ENCODE measurements at places on chromosomes 4 and X.

DNA sequence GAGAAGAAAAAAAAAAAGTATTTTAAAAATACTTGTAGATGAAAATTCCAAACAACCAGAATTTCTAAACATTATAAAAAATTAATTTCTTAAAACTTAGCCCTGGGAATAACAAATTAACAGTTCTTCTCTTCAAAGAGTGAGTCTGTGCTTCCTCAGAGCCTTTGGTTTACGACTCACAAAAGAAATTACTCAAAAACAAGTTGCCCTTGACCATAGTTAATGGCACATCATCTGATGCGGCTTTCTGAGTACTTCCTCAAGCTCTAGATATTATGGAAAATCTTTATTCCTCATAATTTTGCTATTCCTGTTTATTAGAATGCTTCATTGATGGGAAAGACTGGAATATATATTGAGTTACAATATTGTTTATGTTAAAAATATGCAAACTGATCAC lies 23.7 kb downstream of the TAPT1 start:
- DNase-seq, result no peak

GRCh38 chr4:110877778-110878370 lies 255.0 kb upstream of the PITX2 start:
- no peak for DNase-seq

DNA sequence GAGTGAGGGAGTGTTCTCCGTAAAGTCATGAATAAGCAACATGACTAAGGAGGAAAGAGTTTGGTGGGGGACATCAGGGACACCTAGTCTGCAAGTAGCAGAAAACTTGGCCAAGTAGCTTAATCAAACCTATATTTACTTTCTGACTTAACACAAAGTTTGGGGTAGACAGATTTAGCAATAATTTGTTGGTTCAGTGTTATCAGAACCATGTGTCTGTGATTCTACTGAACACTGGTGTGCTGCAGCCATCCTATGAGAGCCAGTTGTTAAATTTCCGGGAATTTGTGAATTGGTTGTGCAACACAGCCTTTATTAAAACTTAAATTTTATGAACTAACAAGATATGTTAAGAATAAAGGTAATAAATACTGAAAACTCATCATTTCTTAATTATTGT lies 469.3 kb downstream of the C4orf33 start:
- DNase-seq, result no peak

DNA sequence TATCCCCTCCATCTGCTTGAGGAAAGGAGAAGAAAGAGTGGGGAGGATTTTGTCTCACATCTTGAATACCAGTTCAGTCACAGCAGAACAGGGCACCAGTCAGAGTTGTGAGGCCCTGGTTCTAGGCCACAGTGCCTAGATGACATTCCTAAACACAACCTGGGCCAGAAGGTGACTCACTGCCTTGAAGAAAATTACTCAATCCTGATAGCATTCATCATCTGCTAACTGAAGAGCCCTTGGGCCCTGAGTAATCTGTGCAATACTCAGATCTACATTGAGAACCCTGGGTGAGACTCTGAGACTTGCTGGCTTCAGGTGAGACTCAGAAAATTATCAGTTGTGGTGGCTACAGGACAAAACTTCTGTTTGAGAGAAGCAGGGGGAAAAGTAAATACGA lies 20.5 kb upstream of the PRR32 start:
- DNase-seq, result no peak

GRCh38 chr4:149836546-149836945 lies 20.9 kb upstream of the IQCM start:
- DNase-seq, result peak; percentile 21

DNA sequence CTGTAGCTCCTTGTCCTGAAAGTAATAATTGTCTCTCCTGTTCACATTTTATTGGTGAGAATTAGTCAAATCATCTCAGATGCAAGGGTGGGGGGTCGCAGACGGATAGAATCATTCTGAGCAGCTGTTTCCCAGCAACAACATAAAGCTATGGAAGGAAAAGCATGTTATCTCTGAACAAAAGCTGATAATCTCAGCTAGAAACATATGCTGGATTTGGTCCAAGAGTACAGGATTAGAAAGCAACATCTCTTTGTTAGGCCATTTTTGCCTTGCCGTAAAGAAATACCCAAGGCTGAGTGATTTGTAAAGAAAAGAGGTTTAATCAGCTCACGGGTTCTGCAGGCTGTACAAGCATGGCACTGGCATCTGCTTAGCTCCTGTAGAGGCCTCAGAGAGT lies 472.8 kb upstream of the BOD1L1 start:
- no peak for DNase-seq

DNA sequence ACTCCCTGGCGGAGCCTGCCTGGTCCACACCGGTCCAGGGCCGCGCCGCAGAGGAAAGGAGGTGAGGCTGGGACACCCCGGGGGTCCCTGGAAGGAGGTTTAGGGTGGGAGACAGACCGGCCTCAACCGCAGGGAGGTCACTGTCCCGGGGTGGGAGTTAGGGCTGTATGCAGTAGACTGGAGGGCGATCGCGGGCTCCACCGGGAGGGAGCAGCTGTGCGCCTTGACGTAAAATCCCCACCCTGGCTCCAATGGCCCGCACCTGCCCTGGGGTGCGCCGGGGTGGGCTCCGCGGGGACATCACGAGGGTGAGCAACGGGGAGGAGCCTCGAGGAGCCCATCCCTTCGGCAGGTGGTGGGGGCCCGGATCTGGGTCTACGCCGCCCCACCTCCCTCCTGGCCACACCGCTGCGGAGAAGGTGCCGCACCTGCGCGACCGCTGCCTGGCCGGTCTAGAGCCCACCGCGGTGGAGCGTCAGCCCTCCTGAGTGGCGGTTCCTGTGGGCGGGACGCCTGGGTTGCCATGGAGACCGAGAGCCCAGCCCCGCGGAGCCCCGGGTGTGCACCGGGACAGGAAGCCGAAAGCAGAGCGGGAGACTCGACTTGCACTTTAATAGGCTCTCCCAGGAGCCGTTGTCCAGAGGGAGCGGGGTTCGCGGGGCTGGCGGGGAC lies 105.1 kb downstream of the ADRA2C start:
- no peak for DNase-seq

DNA sequence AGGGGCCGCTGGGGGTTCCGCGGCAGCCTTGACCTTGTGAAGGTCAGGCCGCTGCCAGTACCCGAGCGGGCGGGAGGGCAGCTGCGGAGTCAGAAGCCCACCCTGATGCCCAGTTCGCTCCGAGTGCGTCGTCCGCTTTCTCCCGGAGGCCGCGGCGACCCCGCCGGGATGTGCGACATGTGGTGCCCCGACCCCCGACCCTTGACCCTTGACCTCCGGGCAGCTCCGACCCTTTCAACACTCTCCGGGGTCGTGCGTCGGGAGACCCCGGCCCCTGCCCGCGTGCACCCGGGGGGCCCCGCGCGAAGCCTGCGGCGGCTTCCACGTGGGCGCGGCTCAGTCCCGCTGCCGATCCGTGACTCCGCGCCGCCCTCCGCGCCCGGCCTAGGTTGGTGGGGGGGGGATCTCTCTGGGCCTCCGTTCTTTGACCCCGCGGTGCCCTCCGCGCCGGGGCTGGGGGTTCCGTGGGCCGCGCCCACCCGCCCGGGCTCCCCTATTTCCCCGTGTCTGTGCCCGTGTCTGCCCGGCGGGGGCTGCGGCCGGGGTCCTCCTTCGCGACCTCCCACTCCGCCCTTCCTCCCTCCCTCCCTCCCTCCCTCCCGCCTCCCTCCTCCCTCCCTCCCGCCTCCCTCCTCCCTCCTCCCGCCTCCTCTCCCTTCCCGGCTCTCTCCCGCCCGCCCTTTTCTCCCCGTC lies 609 bp upstream of the SLC25A6 start:
- peak; percentile 34 for DNase-seq

DNA sequence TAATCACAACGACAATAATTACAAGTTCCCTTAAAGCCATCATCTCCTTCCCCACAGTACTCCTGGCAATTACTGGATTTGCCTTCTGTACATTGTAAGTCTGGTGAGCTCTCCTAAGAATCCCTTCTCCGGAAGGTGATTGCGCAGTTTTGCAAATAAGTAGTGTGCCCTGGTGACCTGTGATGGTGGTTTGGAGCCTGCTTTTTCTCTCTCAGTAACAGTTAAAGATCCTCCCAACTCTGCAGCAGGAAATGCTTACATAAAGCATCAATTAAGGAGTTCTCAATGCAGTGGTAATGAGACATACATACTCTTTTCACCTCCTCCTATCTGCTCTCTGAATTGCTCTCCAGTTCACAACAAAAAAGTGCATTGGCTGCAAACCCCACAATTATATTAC lies 159.7 kb downstream of the SH2D1A start:
- DNase-seq, result no peak

GRCh38 chrX:13220916-13221315 lies 98.9 kb downstream of the ATXN3L start:
- peak; percentile 47 for DNase-seq

DNA sequence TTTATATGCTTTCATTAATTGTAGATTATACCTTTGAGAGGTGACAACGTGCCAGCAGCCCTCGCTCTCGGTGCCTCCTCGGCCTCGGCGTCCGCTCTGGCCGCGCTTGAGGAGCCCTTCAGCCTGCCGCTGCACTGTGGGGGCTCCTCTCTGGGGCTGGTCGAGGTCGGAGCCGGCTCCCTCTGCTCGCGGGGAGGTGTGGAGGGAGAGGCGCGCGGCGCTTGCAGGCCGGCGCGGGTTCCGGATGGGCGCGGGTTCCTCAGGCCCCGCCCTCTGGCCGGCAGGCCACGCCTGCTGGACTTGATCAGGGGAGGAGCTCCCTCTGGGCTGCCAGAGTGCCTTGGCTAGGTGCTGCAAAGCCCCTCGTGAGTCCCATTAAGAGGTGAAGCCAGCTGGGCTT lies 321.1 kb upstream of the PCDH18 start:
- no peak for DNase-seq

GRCh38 chr4:24783506-24783905 lies 11.9 kb upstream of the SOD3 start:
- no peak for DNase-seq

DNA sequence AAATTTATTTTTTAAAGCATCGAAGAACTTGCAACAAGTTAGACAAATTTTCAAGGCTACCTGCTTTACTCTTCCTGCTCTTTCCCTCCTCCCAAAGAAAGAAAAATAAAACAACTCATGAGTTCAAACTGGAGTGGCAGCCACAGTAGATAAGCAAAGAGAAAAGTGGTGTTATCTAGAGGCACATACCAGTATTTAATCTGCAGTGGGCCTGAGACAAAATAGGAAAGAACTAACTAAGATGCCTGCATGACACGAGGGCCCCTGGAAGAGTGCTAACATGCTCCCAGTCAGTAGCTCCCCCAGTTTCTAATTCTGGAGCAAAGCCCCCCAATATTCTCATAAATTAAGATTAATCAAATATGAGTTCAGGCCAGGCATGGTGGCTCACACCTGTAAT lies 7.9 kb downstream of the ARL9 start:
- DNase-seq, result no peak

DNA sequence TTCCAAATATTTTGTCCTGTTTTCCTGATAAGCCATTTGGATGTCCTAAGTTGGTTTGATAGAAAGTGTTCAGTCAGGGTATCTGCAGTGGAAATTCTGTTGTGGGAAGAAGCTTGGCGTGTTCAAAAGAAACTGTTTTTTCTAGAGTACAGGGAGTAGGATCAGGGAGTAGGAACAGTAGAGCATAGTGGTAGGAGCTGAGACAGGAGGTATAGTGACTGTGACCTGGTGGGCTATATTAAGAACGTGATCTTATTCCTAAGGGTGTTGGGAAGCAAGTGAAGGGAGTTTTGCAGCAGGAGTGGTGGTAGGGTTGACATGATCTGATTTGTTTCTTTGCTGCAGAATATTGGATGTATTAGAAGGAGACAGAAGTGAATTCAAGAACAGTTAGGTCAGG lies 348.2 kb downstream of the BMPR1B start:
- no peak for DNase-seq

DNA sequence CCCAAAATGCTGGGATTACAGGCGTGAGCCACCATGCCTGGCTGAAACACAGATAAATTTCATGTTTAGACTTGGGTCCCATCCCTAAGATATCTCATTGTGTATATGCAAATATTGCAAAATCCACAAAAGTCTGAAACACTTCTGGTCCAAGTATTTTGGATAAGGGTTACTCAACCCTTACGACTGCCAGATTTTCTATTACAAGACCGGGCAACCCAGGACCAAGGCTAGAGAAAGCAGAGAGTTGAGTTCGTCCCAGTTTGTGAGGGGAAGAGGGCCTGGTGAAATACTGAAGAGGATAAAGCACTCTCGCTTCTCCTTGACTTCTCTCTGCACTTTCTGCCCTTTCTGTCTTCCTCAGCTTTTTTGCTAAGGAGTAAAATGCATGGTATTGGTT lies 34.5 kb downstream of the ZFX start:
- no peak for DNase-seq

GRCh38 chr4:122000849-122001248 lies 49.0 kb upstream of the TRPC3 start:
- no peak for DNase-seq

DNA sequence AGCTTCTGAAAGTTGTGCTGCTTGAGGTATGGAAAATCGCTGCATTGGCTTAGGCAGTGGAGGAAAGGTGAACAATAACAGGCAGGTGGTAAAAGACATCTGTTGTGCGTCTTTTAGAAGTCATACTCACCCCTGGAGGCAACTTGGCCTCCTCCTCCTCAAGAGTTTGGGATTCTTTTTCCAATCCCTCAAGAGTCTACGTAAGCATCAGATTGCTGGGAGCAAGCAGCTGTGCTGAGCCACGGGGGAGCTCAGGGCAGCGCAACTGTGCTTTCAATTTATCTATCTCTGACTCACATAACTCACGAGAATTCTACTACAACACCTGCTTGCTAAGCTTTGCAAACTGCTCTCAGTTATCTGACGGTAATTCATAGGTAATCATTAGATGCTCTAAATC lies 6.4 kb upstream of the RBMX2 start:
- DNase-seq, result no peak

- no peak for DNase-seq
Observed at GRCh38 chrX:18354369-18355223, at the start of gene SCML2. Gene SCML2, minus strand, starts transcription at chrX:18354688. Its CDS starts 20,617 bp downstream, at chrX:18334071.

DNA sequence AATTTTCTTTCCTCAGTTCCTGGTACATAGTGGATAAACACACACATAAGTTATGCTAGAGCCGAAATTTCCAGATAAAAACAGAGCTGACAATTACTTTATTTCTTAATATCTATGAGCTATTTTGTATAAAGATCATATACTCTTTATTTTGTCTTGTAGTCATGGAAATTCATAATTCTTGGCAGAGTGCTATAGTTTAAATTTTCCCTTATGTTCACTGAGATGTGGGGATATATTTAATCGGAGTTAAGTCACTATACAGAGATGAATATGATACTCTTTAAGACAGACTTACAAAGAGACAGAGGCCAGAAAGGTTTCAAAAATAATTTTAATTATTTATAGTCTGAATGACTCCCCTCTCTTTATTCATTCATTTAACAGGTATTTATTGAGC lies 89.7 kb downstream of the PPEF1 start:
- DNase-seq, result no peak

DNA sequence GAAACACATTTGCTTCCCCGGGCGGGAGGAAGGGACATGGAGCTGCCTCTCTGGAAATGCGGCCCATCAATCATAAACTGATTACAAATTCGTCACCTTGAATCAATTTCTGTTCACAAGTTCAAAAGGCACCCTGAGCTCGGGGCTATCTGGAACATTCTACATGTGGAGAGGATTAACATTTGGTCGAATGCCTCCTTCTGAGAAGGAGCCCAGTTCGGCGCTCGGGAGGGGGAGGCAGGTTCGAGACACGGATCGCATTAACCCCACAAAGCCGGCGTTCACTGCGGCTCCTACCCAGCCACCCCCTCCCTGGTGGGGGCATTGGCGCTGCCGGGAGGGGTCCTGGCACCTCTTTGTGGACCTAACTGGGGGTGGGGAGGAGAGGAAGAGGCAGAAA lies 108.0 kb downstream of the CPZ start:
- no peak for DNase-seq

GRCh38 chr4:94759767-94760211 lies 2.0 kb downstream of the BMPR1B start:
- no peak for DNase-seq

GRCh38 chrX:138877746-138878145 lies 166.2 kb upstream of the FGF13 start:
- no peak for DNase-seq

Measured in skeletal muscle cell (primary cell).